Stimulated activated CD8-positive, alpha-beta memory T cell treated with anti-CD3 and anti-CD28 coated beads, Interleukin-4, amount 100 ng/mL, for 1 hour (primary cell): ENCODE measurements at places on chromosomes 4 and X.

- DNase-seq = no peak
Measured at GRCh38 chr4:71442336-71442735, 103.5 kb downstream of the SLC4A4 start.

- no peak for DNase-seq
Measured at GRCh38 chr4:128913228-128913627, 103.7 kb downstream of the JADE1 start.

DNA sequence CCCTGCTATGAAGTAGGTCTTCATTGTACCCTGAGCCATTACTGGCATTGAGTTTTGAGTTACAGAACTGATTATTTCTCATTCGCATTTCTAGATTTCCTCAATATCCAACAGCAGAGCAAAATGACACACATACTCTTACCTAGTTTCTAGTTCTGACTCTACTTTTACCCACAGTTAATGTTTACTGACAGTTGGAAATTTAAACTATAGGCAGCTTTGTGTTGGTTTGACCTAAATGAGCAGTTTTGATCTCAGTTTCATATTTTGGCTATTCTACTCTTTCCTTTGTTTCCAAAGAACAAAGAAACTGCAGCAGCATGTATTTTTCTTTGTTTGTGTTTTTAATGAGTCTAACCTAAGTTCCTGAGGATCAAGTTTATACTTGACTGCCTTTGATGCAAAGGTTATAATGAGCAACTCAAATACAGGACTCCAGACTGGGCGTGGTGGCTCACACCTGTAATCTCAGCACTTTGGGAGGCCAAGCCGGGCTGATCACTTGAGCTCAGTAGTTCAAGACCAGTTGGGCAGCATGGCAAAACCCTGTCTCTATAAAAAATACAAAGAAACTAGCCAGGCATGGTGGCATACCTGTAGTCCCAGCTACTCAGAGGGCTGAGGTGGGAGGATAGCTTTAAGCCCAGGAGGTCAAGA is 30.4 kb downstream of the TXK start:
- DNase-seq = no peak

DNA sequence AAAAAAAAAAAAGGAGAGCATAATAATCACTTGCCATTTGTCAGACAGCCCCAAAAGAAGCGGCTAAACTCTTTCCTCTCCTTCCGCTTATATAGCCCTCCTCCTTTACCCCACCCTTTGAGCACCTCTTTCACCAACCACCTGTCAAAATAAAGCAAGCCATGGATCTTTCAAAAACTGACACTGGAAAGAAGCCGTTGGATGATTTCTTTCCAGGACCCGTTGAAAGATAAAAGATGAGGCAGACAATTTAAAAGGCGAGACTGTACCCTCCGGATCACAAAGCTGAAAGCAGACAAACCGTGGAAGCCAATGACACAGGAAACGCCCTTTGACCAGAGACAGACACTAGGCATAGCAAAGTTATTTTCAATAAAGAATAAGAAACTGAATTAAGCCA is 22.6 kb downstream of the GPC4 start:
- DNase-seq = no peak

DNA sequence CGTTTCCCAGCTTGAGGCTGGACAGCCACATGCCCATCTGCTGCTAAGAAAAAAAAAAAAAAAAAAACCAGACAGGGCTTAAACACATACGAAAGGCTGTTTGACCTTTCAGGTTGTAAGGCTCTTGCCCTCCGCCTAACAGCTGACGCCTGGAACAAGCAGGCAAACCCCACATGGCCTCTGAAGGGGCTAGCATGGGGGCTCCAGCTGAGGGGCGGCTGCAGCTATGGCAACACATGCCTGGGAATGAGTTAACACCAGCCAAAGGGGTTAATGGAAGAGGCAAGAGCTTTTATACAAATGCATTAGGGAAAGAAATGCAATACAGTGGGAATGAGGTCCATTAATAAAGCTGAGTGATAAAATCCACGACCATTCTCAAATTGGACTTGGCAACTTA is 183.6 kb downstream of the ENOX2 start:
- no peak for DNase-seq

GRCh38 chrX:140432346-140433175 is 72.3 kb downstream of the SOX3 start:
- no peak for DNase-seq

DNA sequence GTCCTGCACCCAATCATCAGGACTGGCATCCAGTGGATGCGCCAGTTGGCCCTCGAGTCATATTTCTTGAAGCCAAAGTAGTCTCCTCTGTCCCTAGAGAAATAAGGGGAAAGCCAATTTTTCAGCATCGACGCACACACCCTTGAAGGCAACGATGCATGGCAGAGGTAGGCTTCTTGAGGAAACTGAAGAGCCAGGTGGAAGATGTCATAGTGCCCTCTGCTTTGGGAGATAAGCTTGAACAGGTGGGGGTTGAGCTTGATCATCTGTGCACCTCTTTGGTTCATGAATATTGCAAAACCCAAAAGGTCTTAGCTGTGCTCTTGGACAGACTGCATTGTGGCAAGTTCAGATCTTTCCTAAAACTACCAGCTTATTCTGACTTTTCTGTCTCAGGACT is 34.6 kb upstream of the WDR1 start:
- DNase-seq = no peak

GRCh38 chrX:65866146-65866545 is 173.7 kb downstream of the VSIG4 start:
- no peak for DNase-seq

DNA sequence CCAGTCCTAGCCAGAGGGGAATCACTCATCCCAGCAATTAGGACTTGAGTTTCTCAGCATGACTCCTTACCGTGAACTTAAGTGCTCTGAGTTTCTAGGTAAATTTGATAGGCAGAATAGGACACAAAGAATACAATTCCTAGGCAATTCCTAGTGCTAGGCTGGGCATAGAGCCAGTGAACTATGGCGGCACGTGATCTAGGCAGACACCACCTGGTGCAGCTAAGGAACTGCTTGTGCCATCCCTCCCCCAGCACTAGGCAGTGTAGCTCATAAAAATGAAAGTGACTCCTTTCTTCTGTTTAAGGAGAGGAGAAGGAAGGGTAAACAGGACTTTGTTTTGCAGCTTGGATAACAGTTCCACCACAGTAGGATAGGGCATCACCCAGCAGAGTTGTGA is 736.3 kb upstream of the PCDH7 start:
- DNase-seq = no peak

DNA sequence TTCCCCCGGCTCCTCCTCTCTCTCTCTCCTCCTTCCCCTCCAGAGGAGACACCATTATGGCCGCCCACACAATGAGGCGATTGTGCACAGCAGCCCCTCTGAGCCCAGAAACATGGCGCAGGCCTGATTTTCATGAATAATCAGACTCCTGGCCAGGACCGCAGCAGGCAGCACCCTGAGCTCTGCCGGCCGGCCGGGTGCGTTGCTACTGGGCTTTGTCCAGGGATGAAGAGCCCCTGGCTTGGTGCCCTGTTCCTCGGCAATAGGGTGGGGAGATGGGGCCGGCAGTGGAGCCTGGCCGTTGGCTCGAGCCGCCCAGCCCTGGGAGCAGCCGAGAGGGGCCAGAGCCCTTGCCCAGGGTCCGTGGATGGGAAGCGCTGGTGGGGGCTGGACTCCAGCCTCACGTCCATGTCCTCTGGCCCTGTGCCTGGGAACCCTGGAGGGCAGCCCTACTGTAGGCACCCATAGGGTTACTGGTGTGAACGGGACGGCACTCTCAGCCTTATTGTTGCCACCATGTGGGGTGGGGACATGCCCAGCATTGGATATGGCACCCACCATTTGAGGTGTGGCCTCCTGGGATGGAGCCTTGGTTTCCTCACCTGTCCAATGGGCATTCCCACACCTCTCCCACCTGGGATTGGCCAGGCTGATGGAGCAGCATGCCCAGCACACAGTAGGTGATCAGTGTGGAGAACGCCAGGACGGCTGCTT is 103.0 kb downstream of the SORCS2 start:
- DNase-seq = no peak

DNA sequence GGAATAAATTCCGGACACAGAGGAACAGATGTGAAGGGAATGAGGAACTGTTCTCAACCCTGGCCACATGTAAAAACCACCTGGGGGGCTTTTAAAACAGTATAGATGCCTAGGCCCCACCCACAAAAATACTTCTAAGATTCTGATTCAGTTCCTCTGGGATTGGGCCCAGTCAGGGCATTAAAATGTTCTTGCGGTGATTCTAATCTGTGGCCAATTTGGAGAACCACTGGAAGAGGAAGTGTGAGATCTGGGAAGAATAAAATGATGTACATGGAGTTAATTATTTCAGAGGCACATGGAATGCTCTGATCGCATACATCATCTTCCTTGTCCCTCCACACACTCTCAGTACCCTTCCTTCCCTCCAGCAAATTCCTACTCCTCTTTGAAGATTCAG is 192.2 kb downstream of the APBB2 start:
- no peak for DNase-seq

DNA sequence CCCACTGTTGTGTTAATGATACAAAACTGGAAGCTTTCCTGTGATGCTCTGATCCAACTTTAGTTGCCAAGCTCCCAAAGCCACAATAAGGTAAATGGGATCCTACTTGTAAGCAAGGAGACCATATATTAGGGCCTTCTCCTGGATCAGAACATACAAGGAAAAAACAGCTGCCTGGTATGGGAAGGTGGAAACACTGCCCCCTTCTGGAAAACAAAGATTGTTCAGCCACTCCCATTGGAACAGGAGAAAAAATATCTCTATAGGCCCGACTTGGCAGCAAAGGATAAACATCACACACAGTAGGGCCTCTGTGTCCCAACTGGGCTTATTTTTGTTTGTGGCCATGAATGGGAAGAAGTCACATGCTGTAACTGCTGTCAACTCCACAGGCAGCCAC is 166.5 kb downstream of the TBX22 start:
- DNase-seq = no peak

DNA sequence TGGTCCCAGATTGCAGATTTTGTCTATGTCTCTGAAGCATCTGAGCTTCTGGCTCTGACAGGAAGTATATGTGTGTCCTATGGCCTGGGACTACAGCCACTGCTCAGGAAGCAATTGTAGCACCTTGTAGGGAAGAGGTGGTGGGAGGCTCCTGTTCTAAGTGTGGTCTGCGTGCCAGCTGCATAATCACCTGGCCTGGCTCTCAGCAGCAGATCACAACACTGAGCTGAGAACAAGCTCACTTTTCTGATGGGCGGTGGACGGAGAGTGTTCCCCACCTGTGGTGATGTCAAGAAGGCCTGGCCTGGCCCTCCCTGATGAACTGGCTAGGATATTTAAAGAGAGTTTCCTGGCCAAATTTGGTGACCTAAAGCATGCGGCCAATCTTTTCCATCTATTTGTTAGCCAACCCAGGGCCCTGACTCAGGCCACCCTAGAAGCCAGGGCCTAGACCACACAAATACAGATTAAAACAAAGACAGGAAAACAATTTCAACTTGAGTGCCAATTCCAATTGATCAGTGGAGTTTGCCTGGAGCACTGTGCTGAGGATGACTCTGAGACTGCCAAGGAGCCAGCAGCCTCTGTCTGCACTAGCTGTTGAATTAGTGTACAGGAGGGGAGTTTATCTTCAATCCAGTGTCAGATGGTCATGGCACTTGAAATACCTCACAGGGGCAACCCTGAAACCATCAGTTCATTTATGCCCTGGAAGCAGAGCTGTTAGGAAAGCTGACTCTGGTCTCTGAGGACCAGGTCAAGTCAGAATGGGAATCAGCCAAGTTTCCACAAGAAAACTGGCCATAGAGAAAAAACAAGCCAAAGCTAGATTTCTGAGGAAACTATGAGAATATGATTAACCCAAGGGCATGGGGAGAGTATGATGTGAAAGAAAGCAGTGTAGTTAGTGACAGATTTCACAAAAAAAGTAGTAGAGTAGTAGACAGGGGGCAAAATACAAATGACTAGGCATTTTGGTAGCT is 47.4 kb downstream of the PRDM5 start:
- DNase-seq = no peak

- DNase-seq = no peak
Measured at GRCh38 chrX:119015407-119016237, 41.2 kb downstream of the LONRF3 start.

GRCh38 chr4:115883231-115883630 is 769.8 kb upstream of the NDST4 start:
- DNase-seq = no peak

GRCh38 chr4:26050212-26050643 is 136.2 kb downstream of the SMIM20 start:
- no peak for DNase-seq

- no peak for DNase-seq
Measured at GRCh38 chr4:99654361-99654761, 3.3 kb downstream of the C4orf54 start.

GRCh38 chrX:53711436-53711835 is 24.9 kb upstream of the HUWE1 start:
- DNase-seq = no peak

GRCh38 chr4:180598281-180598680 is 1644.9 kb upstream of the TENM3 start:
- DNase-seq = no peak

DNA sequence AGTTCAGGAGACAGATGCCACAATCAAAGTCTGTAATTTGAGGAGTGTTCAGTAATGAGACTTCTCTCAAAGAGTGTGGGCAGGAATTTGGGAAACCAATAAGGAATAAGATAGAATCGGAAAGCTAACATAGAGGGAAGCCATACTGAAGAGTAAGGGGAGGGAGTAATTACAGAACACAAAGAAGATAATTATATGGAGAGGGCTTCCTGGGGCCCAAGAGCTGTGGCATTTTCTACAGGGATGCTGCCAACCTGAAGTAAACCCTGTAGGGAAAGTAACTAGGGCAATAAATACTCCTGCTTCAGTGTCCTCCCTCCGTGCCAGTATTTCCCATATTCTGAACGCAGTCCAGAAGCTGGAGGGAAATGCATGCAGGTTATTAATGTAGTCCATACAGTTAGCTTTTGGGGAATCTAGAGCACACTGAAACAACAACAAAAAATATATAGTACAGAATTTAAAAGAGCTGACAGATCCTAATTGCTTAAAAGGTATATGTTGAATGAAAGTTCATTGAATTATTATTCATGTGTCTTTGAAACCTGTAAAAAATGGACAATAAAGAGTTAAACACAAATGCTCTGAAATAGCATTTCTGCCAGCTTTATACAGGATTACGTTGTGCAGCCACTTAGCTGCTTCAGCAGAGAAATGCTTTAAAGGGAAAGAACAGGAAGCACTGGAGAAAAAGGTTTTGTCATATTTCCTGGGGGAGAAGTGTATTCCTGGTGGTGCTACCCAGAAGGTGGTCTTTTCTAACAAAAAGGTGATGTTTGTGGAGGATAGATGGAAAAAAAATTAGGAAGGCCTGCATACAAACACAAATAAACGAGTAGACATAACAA is 48.0 kb downstream of the CXXC4 start:
- DNase-seq = no peak
